ENCODE measurements at places on chromosomes 7 and 10.
A peak's percentile ranks its signal among the peaks of the same experiment; 100 is the strongest.

- no peak for DNase-seq
Observed at GRCh38 chr7:29454899-29455451, 108.7 kb upstream of the PRR15 start.

- no peak for DNase-seq
Observed at GRCh38 chr7:8208816-8209215, 53.2 kb downstream of the ICA1 start.

DNA sequence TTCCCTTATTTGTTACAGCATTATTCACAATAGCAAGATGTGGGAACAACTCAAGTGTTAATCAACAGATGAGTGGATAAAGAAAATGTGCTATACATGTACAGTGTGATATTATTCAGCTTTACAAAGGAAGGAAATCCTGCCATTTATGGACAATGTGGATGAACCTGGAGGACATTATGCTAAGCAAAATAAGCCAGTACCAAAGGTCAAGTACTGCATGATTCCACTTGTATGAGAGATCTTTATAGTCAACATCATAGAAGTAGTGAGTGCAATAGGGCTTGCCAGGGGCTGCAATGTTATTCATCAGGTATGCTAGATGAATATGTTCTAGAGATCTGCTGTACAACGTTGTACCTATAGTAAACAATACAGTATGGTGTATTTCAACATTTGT is 138.5 kb upstream of the AGR3 start:
- DNase-seq: no peak

GRCh38 chr7:118214833-118215182 is 9.7 kb upstream of the ANKRD7 start:
- no peak for DNase-seq

GRCh38 chr10:43890124-43890523 is 241.4 kb upstream of the ZNF32 start:
- no peak for DNase-seq

GRCh38 chr10:78148216-78148960 is 114.7 kb downstream of the RPS24 start:
- DNase-seq: no peak

DNA sequence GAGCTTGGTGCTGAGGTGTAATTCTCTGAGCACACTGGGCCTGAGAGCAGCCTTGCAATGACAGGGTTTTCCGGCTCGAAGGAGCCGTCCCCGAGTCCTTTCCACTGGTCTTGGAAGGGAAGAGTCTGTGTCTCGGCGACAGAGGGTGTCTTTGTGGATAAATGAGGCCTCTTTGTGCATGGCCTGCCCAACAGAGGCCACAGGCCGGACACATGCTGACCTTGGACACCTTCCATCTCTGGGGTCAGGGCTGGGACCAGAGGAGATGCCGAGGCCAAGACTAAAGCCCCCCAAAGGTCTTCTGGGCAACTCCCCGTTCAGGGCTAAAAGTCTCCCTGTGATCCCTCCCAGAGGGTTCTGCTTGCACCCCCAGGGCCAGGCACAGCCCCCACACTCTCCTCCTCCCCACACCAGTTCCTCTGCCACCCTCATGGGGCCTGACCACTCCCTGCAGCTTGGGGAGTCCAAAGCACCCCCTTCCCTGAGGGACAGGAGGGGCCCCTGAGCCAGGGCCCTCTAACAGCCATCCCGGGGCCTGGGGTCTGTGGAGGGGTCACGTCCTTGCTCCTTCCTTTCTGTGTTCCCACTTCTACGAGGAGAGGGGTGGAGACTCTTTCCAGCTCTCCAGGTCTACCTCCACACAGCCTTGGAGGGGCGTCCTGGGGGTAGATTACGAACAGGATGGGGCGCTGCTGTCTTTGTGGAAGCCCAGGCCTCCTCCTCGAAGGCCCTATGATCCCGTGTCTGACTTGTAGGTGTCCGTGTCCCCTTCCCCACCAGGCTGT is 130.6 kb upstream of the FAM20C start:
- DNase-seq: no peak

- peak; percentile 41 for DNase-seq
Observed at GRCh38 chr10:33553748-33554571, 219.5 kb upstream of the NRP1 start.

DNA sequence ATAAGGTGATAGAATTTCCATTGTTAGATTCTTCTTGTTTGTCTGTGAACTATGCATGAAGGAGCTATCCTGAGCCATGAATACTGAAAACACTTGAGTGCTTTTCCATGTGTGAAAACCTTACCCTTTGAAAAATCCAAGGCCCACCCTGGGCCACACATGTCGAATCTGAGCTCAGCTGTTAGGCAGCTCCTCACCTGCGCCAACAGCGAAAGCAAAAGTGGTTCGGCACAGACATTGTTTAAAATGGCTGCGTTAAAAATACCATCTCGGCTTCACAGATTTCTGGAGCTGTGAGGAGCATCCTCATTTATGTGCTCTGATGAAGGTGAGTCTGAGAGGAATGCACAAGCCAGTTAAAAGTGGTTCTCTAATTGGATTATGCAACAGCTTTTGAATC is 137.7 kb downstream of the NEUROD6 start:
- peak; percentile 22 for DNase-seq

DNA sequence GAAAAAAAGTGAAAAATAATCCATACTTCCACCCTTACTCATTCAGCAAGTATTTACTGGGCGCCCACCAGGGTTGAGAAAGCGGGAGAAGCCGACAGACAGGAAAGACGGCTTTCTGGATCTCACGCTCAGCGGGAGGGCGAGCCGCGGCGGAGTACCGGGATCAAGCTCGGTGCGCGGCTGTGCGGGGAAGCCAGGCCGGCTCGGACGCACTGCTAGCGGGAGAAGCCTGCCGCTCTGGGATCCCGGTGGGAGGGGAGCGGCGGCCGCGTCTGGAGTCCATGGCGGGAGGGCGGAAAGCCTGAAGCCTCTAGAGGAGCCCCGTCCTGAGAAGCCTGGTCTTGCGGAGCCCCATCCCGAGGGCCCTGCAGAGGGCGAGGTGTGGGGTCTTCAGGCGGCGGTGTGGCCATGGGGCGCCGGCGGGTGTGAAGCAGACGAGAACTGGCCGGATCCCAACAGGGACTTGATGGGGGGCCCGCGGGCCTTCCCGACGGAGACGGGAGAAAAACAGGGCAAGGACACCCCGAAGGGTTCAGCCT is 82.9 kb downstream of the VIPR2 start:
- DNase-seq: no peak

GRCh38 chr7:129311429-129311828 is 86.6 kb downstream of the AHCYL2 start:
- DNase-seq: no peak

DNA sequence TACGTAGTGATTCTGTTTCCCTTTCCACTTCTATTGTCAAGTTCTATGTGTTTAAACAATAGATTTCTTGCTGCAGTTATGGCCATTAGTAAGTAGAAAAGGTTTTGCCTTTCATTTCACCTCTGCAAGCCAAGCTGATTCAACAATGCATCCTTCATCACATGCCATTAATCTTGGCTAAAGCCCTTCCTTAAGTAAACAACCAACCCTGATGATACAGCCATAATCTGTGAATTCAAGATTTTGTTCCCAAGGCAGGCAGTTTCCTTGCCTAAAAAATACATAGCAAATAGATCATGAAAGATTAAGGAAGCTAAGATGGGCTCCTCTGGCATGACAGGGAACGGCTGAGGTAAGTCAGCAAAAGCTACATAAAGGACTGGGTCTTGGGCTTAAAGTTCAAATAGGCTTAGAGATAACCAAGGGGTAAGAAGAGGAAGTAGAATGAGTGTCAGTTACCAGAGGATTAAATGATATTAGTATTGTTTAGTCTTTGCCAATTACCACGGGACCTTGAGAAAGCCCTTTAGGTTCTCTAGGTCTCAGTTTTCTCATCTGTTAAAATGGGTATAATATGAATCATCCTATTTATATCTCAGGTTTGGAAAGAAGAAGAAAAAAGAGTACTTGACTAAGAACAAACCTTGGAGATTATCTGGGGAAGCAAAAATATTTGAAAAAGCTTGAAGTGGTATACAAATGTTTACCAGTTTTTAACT is 35.9 kb upstream of the ANK3 start:
- no peak for DNase-seq

DNA sequence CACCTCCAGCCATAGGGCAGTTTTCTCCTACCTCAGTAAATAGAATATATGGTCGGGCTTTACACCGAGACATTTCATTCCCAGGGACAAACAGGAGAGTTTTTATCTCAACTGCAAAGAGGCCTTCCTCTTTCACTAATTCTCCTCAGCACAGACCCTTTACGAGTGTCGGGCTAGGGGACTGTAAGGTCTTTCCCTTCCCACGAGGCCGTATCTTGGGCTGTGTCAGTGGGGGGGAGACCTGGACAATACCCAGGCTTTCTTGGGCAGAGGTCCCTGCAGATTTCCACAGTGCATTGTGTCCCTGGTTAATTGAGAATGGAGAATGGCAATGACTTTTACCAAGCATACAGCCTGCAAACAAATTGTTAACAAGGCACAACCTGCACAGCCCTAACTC is 13.2 kb upstream of the ZNF488 start:
- DNase-seq: no peak

GRCh38 chr7:141956084-141956483 is 9.3 kb upstream of the CLEC5A start:
- no peak for DNase-seq

- no peak for DNase-seq
Observed at GRCh38 chr7:68321776-68322496, 1276.3 kb upstream of the AUTS2 start.

GRCh38 chr10:48296576-48297098 is 9.8 kb upstream of the MAPK8 start:
- DNase-seq: no peak

DNA sequence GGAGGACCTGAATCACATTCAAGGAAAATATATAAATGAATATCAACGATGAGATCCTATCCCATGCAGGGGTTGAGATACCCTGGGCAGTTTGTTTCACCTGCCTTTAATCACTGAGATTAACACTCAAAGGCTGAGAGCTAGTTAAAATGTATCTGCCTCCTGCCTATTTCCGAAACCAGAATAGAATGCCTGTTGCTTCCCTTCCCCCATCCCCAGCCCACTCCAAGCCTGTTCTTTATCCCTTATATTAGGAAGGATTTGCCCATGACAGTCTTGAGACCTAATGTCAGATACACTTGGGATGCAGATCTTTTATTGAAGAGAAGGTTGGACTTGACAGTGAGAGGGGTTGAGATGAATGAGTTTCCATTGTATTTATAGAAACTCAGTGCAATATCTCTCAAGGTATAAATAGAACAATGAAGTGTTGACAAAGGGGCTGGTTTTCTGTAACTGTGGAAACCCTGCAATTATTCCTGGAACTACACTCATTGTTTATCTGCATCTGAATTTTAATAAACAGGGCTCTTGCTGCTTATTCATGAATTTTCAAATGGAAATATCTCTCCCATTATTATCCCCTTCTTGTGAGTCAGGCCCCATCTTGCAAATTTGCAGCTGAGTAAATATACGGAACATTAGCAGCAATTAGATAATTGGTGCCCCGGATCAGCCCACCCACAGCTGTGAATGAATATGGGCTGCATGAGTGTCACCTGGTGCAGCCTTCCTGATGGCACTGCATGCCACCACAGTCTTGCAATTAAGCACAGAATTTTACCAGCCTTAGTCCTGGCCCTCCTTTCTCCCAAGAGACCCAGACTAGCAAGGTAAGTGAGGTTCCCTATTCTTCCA is 66.7 kb downstream of the SORCS3 start:
- DNase-seq: no peak

GRCh38 chr7:130939321-130940095 is 205.5 kb upstream of the KLF14 start:
- DNase-seq: no peak

- no peak for DNase-seq
Observed at GRCh38 chr10:124715439-124715838, 28.7 kb downstream of the FAM53B start.

- DNase-seq: no peak
Observed at GRCh38 chr10:28263136-28263857, 39.6 kb downstream of the MPP7 start.

DNA sequence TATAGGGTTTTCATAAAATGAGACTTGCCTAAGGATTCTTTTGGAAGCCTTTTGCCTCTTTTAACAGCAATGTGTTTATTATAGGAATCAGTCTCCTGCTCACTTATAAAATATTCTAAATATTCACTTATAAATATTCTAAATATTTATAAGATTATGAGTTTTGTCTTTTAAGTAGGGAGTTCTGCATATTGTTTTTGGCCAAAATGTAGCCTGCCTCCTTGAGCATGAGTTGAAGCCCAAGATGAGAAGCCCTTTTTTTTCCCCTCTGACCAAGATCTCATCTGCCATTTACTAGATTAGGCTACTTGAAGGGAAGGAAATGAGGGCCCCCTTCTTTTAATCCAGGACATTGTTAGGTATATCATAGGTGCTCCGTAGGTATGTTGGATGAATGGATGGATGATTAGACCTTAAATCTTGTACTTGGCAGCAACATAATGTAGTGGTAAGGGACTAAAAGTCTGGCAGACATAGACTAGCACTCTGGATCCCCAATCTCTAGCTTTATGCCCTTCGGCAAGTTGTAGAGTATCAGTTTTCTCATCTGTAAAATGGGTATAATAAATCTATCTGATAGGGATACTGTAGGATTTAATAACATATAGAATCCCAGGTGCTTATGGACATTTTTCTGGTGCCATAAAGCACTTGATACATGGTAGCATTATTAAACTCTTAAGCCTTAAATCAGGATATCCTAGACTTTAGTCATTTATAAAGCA is 59.1 kb downstream of the ARID5B start:
- no peak for DNase-seq

GRCh38 chr10:90871279-90871765 is 452 bp upstream of the RPP30 start:
- peak; percentile 9 for DNase-seq

DNA sequence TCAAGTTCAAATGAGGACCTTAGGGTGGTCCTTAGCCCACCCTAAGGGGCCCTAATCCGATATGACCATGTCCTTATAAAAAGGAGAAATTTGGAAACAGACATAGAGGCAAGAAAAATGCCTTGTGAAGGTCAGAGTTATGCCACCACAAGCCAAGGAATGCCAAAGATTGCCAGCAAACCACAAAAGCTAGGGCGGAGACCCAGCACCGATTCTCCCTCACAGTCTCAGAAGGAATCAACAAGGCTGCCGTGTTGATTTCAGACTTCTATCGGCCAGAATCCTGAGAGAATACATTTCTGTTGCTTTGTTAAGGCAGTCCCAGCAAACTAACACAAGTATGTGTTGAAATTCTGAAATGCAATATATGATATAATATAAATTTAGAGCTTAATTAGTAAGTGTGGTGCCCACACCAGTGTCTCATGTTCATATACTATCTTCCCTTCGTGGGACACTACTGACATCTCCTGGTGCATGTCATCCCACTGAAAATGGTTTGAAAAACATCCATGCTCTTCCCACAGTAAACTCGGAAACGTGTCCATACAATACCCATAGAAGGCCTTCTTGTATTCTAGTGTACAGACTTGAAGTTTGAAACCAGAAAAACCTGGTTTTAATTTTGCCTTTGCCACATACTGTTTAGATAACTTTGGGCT is 349.0 kb downstream of the TNS3 start:
- no peak for DNase-seq

GRCh38 chr7:41912426-41912825 is 209.5 kb upstream of the INHBA start:
- no peak for DNase-seq

Data from anterior cingulate cortex (tissue), 58 donors.